Epithelial cell of alveolus of lung (primary cell): ENCODE measurements at places on chromosomes 5 and 9. TPM values are rescaled to one million over a fixed set of nuclear protein-coding genes. Genes with fewer than 3 reads are reported as not detected.

Gene TAS2R1
- total RNA-seq: not detected in 2 replicates

Gene MARCOL
- total RNA-seq: not detected in 2 replicates

Gene IRGM
- total RNA-seq: 13.3 TPM in 1 of 2 replicates, not detected in the other

Gene SLC36A3
- total RNA-seq: not detected in 2 replicates

Gene RASGEF1C
- total RNA-seq: not detected in 2 replicates

Gene SEMA5A
- total RNA-seq: 20.8 and 21.3 TPM in 2 replicates

Gene IFNA13
- not detected in 2 replicates for total RNA-seq

Gene TMEM215
- not detected in 2 replicates for total RNA-seq
